ENCODE measurements at places on chromosomes 7 and 10.

DNA sequence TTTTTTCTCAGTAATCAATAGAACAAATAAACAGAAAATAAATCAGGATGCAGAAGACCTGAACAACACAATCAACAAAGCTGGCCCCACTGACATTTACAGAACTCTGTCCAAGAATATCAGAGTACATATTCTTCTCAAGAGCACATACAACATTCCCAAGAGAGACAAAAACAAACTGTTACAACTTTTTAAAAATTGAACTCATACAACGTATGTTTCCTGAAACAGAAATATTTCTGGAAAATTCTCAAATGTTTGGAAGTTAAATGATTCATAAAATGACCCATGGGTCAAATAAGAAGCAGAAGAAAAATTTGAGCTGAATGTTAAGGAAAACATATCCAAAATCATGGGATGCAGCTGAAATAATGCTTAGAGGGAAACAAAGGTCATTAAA, 93.9 kb upstream of the VIPR2 start:
- DNase-seq: no peak

GRCh38 chr10:697097-697875, 7.8 kb upstream of the DIP2C start:
- DNase-seq: no peak

DNA sequence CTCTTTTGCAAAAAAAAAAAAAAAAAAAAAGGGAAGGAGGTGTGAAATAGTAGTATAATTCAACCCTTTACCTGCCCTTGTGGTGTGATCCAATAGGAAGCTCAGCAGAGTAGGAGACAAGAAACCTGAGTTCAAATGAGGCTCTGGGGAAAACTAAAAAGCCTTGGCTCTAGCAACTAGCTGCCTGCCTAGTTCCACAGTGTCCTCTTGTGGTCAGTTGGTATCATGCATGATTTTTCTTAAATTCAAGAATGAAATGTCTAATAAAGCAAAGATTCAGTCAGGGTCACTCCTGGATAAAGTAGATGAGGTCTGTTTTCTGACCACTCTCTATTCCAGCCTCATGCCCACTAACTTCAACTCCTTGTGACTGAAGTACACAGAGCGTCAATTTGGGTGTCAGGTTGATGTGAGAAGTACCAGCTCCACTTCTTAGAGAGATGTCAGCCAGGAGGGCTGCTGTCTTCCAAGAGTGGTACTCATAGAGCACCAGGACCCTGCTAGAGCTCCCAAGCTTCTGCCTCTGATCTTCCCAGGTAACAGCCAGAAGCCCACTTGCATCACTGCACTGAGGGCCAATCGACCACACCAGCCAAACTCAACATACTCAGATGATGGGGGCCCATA, 10.5 kb downstream of the LSM5 start:
- no peak for DNase-seq

- peak; percentile 6 for DNase-seq
Measured at GRCh38 chr7:83976302-83976701, 218.3 kb downstream of the SEMA3A start.

- DNase-seq: no peak
Measured at GRCh38 chr10:13291821-13292773, 7.8 kb downstream of the PHYH start.

- no peak for DNase-seq
Measured at GRCh38 chr10:109976681-109977080, 31.1 kb upstream of the ADD3 start.

GRCh38 chr10:6175329-6176055, 27.2 kb upstream of the PFKFB3 start:
- no peak for DNase-seq

GRCh38 chr7:7276161-7276560, 93.8 kb downstream of the C1GALT1 start:
- no peak for DNase-seq

DNA sequence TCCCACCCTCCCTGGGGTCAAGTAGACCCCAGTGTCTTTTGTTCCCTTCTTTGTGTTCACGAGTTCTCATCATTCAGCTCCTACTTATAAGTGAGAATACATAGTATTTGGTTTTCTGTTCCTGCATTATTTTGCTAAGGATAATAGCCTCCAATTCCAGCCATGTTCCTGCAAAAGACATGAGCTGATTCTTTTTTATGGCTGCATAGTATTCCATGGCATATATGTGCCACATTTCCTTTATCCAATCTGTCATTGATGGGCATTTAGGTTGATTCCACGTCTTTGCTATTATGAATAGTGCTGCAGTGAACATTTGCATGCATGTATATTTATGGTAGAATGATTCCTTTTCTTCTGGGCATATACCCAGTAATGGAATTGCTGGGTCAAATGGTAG, 28.3 kb upstream of the CAMK2B start:
- DNase-seq: no peak

GRCh38 chr7:133606991-133607390, 354.1 kb downstream of the EXOC4 start:
- DNase-seq: no peak

- no peak for DNase-seq
Measured at GRCh38 chr10:12062754-12063482, 5.8 kb upstream of the DHTKD1 start.

- DNase-seq: no peak
Measured at GRCh38 chr10:59319854-59320253, 42.5 kb downstream of the FAM13C start.

DNA sequence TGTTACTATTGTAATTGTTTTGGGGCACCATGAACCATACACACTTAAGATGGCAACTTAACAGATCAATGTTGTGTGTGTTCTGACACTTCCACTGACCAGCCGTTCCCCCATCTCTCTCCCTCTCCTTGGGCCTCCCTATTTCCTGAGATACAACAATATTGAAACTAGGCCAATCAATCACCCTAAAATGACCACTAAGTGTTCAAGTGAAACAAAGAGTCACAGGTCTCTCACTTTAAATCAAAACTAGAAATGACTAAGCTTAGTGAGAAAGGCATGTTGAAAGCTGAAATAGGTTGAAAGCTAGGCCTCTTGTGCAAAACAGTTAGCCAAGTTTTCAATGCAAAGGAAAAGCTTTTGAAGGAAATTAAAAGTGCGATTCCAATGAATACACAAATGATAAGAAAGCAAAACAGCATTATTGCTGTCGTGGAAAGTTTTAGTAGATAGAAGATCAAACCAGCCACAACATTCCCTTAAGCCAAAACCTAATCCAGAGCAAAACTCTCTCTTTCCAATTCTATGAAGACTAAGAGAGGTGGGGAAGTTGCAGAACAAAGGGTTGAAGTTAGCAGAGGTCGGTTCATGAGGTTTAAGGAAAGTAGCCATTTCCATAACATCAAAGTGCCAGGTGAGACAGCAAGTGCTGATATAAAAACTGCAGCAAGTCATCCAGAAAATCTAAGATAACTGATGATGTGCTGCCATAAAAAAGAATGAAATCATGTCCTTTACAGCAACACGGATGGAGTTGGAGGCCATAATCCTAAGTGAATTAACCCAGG, 90.6 kb downstream of the MTPN start:
- no peak for DNase-seq

- DNase-seq: no peak
Measured at GRCh38 chr10:131676800-131677421, 223.9 kb upstream of the PPP2R2D start.

DNA sequence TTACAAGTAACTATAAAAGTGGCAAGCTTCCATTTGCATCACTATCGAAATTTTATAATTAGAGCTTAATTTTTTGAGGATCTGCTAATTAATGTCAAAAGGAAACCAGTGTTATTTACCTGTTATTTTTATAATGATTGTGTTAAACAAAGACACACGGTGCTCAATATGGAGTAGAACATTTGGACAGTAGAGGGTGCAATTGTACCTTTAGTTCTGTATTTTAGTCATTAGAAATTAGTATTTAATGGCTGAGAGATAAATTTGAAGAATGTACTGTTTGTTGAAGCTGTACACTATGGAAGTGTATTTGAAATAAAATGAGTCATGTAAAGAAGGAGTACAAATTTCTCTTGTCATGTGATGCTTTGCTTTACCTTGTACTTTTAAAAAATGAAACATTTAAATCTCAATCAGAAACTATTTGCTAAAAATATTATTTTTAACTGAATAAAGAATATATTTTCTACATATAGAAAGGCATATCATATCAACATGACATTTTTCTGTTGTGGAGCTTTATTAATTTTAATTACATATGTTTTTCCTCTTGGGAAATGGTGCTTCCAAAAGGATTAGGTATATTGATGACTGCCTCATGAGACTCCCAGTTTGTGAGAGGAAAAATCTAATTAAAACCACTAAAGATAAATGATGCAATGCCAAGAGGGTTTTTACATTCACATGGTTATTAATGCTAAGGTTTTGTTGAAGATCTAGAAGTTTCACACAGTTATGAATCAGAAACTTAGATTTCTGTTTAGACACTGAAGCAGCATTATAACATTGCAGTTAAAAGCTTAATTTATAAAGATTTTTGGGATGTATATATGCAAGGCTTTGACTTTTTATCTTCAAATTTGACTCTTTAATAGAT, 10.4 kb upstream of the PRKG1 start:
- DNase-seq: no peak

DNA sequence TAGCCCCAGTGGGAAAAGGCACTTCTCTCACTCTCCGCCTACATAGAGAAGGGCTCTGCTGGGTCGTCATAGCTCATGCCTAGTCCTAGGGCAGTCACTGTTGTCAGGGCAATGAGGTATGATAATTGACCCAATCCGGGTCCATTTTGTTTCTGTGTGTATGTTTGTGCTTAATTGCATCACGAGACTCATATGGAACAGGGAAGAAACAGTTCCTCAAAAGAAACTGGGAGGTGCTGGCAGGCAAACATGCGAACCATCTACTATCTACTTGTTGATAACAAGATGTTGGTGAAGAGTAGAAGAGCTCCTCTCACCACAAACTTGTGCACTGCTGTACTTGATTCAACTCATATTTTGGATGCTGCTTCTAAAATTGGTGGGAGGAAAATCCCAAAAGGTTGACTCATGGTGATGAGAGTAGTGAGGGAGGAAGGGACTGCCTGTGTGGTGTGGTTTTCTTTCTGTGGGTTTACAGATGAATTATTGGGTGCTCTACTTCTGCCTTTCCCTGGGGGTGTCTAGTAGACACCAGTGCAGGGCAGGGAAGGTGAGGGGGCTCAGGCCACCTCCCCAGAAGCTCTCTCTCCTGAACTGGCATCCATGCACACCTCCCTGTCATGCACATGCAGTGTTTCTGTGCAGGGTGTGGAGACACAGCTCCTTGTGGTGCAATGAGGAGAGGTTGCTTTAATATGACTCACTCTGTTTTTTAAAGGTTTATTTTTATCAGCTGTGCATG, 29.4 kb downstream of the LSMEM1 start:
- no peak for DNase-seq

DNA sequence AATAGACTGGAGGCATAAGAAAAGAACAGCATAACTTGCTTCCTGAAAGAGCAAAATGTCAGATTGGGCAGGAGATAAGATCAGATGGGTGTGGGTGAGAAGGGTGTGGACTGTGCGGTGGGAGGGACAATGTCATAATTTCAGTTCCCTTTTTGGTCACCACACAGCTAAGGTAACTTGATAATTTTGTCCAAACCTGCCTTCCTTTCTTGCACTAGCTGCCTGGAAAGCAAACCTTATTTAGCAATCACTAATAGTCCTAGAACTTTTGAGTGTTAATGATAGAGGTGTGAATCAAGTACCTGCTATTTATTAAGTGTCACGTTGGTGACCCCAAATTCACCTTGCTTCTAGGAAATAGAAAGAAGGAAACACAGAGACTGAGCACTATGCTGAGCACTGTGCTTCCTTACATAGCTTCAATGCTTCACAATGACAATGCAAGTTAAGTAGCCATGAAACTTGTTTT, 72.4 kb upstream of the SP4 start:
- peak; percentile 82 for DNase-seq

DNA sequence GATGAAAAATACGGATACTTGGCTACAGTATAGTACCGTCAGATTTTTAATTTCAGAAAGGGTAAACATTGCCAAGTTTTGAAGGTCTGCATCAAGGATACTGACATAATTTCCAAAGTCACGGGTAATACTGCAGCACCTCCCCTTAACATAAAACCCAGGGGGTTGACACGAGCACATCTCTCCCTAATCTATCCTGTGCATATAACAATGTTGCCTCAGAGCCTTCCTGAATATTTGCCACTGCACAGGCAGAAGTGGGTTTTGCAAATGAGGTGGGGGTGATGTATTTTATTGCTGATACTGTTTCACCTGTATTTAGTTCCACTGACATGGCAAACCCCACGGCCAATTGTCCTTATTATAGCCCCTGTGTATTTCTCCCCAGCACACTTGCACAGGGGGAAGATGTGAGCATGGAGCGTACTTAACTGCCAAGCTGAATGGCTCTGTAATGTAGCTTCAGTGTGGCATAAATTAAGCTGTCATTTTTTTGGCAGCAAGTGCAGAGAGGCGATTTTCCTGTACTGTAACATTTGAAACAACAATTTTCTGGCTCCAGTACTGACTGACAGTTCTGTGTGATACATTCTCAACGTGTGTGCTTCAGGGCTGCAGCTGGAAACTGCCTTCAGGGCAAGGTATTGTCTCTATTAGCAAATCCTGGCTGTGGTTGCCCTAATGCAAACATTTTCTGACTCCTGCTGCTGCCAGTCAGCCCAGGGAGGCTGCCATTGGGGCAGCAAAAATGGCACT, 299.6 kb upstream of the SP4 start:
- DNase-seq: no peak

DNA sequence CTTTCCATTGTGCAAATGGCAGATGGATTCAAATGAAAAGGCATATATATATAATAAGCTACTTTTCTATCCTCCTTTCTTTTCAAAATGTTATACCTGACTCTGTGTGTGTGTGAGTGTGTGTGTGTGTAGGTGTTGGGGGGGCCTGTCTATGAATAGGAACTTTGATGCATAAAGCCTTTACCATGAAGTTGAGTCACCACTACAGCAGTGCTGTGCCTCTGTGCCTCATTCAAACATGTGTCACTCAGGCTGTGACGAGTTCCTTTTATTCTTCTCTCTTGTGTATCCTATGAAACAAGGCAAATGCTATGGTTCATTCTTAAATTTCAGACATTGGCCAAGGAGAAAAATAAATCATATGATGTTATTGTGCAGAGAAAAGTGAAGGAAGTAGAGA, 52.7 kb upstream of the DKK1 start:
- DNase-seq: no peak

DNA sequence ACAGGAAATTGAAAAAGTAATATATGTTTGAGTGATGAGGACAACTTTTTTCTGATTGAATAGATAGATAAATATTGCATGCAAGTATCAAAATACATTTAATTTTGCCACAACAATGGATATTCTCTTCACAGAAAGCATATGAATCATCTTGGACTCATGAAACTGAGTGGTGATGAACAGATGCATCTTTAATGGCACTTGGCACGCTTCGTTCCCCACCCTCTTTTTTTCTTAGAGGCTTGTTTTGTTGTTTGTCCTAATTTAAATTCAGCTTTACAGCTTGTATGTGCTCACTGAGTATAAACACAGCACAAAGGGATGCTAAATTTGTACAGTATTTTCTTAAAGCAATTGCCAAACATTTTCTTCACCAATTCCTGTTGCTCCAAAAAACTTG, 145.0 kb upstream of the YAE1 start:
- no peak for DNase-seq

DNA sequence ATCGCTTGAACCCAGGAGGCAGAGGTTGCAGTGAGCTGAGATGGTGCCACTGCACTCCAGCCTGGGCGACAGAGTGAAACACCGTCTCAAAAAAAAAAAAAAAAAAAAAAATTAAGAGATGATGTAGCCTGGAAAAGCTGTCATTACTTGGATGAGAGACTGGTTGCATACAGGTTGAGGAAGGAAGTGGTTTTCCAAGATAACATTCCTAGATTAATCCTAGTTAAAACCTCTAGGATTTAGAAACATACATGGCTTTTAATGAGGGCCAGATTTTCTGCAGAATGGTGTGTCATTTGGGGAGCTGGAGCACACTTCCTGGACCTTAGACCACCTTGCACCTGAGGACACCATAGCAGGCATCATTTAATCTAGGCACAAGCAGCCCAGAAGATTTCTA, 17.8 kb downstream of the VWA2 start:
- DNase-seq: no peak
